ENCODE measurements at places on chromosomes 5 and 9.
A peak's percentile ranks its signal among the peaks of the same experiment; 100 is the strongest.

DNA sequence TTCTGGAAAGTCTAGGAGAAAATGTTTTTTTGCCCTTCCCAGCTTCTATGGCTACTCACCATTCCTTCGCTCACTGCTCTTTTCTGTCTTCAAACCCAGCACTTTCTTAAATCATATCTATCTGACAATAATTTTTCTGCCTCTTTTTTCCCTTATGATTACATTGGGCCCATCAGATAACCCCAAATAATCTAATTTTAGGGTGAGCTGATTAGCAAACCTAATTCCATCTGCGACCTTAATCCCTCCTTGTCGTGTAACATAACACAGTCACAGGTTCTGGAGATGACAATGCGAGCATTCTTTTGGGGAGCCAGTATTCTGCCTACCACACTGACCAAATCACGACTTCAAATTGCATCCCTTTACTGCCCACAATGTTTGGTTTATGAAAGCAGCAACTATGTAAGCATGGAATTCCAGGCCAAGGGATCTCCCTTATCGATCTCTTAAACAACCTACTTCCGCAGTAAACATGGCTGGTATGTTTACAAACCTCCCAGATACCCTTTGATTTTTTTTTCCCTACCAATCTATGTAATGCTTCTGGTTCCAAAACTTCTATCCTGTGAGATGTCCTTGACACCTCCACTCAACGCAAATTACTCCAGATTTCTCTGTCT is 2122.2 kb downstream of the MAT2B start:
- no peak for DNase-seq

DNA sequence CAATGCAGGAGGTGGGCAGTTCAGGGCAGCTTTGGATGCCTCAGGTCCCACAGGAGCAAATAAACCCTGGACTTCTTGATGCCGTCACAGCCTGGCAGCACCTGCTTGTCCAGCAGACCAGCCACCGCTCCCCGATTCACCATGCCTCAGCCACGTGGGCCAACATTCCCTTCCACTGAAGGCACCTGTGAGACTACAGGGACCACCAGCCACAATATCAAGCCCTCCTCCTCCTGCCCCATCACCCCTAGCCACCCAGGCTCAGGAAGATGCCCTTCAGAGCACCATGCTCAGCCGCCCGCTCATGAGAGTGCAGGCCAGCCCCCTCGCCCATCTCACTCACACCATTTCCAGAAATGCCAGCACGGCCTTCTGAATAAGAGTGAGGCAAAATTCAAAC is 234.7 kb downstream of the SYK start:
- DNase-seq, result no peak

DNA sequence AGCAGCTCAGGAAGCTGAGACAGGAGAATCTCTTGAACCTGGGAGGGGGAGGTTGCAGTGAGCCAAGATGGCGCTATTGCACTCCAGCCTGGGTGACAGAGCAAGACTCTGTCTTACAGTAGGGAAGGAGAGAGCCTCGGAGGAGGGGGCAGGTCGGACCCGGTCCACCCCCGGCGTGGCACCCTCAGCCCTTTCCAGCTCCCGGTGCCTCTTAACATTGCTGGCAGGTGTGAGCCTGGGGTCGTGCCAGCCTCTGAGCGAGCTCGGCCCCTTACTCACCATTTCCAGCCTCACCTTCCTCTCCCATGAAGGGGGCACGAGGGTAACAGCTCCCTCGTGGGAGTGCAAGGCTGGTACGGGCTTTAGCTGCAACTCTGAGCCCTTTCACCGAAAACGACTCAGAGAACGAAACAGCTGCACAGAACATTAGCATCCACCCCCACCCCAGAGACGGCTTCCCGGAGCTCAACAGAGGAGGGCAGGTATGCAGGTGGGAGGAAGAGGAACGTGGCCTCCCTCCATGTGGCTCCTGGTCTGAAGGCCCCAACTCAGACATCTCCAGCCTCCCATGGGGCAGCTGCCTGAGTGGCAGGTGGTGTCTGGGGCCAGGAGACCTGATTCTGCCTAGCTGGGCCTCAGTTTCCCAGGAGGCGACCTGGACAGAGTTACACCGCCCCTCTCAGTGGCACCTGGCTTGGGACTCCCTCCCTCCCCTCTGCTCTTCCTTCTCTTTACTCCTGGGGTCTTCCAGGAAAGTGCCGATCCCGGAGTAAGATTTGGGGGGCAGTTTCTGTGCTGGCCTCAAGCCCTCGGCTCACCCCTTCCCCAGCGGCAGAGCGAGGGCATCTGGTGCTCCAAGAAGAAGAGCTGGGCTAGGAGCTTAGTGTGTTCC is 28.5 kb upstream of the ABO start:
- no peak for DNase-seq

DNA sequence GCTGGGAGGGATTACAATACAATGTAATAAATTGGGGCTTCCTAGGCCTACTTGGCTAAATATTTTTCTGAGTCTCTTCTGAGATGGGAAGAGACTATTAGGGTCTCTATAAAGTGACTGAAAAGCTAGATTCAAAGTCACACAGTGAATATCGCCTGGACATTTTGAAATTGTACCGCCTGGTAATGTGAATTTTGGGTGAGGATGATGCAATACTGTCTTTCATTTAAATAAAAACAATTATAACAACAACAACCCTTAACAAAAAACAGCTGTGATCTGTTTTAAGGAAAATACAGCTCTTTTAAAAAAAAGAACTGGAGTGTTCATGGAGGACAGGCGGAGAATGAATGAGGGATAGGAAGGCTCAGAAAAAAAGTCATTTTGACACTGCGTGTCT is 615.0 kb downstream of the RAB3C start:
- DNase-seq, result no peak

GRCh38 chr9:9992936-9993335 is 619.9 kb downstream of the PTPRD start:
- no peak for DNase-seq

DNA sequence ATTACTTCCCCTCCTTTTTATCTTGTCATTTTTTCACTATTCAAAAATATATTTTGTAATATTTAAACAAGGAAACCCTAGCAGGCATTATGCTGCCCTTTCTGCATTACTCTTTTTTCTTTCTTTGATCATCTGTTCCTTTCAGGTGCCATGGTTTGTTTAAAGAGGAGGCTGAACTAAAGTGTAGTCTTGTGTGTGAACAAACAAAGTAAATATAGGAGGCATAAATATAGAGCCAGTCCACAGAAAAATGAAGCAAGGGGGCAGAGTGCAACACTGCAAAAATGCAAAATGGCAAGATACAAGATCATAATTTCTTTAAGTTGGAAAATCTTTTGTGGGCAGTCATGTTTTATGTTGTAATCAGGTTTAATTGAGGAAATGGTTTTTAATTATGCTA is 947.3 kb upstream of the COX7C start:
- no peak for DNase-seq

DNA sequence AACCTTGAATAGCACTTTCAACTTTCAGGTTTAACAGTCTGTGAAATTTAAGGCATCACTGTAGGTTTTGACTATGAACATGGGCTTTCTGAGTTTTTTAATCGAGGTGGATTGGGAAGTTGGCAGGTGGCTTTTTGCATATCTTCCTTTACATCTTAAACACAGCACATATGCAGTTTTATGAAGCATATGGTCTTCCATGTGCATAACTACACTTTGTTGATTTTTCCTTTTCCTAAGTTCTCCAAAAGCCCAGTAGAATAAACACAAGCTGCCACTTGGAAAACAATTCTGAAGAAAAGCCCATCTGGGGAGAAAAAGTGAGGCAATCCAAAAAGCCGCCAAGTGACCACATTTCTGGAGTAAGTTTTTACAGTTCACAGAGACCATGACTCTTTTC is 236.5 kb upstream of the IL12B start:
- DNase-seq, result no peak

- peak; percentile 59 for DNase-seq
These were observed 70.3 kb downstream of the COL27A1 start for GRCh38 chr9:114225561-114226212.

- DNase-seq, result no peak
These were observed 1012.5 kb upstream of the SEMA6A start for GRCh38 chr5:117587111-117587510.

DNA sequence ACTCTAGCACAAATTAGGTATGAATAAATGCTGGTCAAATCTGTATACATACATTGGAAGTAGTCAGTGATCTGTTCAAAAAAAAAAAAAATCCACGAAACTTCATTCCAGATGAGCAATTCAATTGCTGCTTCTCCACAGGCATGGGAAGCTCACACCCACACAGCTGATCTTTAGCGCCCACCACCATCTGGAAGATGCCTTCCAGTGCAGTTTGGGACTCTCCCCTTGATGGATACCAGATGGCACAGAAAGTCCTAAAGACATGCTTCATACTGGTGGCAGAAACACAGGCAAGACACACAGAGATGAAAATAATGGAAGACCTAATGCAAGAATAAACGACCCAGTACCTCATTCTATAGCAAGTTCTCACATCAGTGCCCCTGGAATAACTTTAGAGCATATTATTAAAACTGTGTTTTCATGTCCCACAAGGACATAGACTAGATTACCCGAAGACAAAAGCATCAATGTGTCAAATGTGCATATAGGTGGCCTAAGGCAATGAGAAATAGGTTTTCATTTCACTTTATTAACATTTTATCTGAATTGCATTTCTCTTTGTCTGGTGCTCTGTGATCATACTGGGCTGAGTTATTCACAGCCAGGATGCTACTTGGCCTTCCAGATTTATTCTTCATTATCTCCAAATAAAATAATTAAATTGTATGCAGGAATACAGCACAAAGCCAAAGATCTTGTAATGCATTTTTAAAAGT is 135.4 kb upstream of the TAS2R1 start:
- no peak for DNase-seq

GRCh38 chr5:50958852-50959457 is 292.5 kb downstream of the PARP8 start:
- no peak for DNase-seq

- no peak for DNase-seq
These were observed 1.1 kb downstream of the CD14 start for GRCh38 chr5:140631831-140632365.

- no peak for DNase-seq
These were observed at the start of gene CFAP77 for GRCh38 chr9:132409828-132410528. TSS of gene CFAP77 (plus strand) at chr9:132410211. CDS start at chr9:132410272, 61 bp downstream.

- DNase-seq, result no peak
These were observed 105.3 kb downstream of the LHFPL2 start for GRCh38 chr5:78543292-78543691.

DNA sequence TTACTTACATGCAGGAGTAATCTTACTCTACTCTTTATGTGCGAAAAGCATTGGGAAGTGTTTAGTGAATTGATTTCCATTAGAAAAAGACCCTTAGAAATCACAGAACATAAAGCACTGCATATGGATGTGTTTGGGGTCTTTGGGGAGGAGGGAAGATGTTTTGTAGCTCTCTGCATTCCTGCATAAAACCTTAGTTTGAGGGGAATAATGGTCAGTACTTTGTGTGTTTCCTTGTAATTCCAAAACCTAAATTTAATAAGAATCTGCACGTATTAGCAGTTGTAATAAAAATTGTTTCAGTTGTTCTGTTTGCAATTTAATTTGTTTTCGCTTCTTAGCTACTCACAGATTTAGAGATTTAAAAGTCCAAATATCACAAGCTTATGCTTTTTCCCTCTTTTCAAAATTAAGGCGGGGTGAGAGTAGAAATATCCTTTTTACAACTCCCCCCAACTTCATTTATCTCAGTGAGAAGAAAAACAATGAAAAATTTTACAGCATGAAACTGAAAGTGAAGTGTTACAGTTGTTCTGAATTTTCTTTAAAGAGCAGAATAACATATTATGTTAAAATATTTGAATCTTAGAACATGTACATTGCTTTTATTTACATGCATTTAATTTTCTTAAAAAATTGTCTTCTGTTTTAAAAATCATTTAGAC is 143.8 kb downstream of the SMARCA2 start:
- DNase-seq, result no peak

DNA sequence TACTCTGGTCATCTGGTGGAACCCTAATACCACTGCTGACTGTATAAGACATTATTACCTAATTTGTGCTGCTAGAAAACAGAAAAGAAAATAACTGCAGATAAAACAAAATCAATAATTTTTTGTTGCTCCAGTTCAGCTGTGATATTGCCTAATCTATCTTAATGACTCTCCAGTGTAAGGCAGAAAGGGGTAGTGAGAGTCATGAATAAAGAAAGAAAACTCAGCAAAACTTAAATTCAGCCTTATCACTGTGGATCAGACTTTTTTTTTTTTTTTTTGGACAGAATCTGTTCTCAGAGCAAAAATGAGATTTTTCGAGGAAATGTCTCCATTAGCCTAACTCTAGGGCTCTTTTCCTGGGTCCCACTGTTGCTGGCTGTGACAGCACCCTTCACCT is 1.1 kb upstream of the DOCK2 start:
- DNase-seq, result no peak

DNA sequence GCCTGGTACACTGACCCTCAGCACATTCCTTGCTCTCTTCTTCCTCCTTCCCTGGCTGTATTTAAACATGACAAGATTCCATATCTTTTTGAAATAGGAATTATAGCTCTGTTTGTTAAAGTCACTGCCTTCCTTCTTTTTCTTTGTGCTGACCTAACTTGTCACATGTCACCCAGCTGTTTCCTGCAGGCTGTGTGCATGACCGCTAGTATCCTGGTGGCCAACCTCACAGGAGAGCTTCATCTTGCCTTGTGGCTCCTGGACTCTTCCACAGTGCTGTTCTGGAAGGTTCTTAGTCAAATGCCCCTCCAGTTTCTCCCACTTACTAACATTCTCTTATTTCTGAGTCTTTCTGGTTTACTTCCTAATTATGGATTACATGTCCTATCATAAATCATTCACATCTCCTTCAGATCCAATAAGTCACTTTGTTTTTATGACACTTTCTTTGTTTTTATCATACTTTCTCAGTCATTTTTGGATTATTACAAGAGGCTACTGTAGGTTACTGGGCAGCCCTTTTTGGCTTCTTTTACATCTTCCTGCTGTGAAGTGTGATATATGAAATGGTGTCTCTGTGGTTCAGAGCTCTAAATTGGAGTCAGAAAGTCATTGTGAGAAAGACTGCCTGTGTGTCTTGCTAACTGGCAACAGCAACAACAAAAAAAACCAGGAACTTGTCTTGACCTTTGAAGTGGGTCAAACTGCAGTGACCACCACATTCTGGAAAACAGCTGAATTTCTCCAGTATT is 463.6 kb upstream of the DAP start:
- no peak for DNase-seq

- DNase-seq, result no peak
These were observed 104.3 kb downstream of the SEMA5A start for GRCh38 chr5:9441610-9442009.
